ENCODE measurements at places on chromosomes 13 and 19.
A peak's percentile ranks its signal among the peaks of the same experiment; 100 is the strongest.

DNA sequence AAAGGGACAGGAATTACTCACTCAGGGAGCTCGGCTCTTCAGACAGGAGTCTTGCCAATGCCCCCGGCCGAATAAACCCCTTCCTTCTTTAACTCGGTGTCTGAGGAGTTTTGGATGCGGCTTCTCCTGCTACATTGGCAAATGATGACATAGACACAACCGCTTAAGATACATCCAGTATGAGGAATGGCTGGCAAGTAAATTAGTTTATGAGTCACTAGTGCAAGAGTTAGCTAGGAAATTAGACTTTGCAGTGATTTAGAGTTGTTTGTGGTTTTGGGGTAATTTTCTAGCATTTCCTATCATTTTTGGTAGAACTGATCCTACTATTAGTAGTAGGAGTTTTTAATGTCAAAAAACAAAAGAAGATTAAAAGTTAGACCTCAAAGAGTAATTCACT, 166.2 kb downstream of the SLITRK1 start:
- DNase-seq, result no peak

GRCh38 chr13:33394294-33394932, 108.9 kb upstream of the STARD13 start:
- no peak for DNase-seq

DNA sequence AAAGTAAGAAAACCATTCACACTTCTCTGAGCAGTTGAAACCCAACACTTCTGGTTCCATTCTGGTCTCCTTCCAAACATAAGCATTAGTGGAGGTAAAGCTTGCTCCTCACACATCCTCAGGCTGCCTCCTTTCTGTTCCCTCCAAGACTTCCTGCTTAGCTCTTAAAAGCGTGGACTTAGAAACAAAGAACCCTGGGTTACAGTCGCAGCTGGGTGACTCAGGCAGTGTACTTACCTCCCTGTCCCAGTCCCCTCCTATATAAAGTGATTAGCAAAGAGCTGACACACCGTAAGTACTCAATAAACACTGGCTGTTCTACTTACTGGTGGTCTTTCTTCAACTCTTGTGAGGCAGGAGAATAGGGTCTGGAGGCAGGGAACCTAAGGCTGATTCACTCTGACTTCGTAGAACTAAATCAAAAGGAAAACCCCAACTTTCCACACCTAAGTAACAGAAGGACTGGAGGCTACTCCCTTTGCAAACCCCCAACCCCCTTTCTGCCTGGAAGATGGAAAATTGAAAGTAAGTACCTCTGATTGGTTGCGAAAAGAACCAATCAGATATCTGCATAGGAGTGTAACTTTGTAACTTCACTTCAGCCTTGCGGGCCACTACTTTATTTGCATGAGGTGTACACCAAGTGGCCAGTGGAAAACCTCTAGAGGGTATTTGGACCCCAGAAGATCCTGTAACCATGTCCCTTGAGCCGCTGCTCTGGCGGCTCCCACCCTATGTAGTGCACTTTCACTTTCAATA, 165.4 kb downstream of the SUCLA2 start:
- no peak for DNase-seq

DNA sequence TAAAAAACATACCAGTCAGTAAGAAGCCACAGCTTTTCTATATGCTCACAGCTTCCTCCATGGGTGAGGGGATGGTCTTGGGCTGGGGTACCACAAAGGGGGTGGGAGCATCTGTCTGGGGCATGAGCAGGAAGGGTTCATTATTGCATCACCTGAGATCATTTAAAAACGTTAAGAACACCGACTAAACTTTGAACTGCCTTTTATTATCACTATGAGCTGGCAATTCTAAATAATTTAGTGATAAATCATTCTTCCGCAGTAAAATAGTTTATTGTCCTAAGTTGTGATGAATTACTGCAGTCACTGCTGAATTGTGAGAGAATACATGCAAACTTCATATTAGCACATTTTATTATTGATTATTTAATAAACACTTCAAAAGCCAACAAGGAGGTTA, 71.6 kb downstream of the KL start:
- DNase-seq, result no peak

GRCh38 chr13:26558987-26559386, 1.5 kb downstream of the WASF3 start:
- no peak for DNase-seq

- peak; percentile 32 for DNase-seq
Observed at GRCh38 chr13:77026255-77026860, 601 bp downstream of the FBXL3 start.

DNA sequence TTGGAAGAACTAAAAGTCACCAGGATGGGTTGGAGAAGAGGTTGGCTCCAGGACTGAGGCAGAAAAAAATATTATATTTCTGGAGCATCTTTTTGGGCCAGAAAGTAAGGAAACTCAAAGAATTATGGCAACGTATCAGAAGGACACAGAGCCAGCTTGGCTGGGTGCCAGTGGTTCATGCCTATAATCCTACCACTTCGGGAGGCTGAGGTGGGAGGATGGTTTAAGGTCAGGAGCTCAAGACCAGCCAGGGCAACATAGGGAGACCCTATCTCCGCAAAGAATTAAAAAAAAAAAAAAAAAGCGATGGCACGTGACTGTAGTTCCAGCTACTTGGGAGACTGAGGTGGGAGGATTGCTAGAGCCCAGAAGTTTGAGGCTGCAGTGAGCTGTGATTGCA, 108.1 kb downstream of the GADD45B start:
- DNase-seq, result no peak

DNA sequence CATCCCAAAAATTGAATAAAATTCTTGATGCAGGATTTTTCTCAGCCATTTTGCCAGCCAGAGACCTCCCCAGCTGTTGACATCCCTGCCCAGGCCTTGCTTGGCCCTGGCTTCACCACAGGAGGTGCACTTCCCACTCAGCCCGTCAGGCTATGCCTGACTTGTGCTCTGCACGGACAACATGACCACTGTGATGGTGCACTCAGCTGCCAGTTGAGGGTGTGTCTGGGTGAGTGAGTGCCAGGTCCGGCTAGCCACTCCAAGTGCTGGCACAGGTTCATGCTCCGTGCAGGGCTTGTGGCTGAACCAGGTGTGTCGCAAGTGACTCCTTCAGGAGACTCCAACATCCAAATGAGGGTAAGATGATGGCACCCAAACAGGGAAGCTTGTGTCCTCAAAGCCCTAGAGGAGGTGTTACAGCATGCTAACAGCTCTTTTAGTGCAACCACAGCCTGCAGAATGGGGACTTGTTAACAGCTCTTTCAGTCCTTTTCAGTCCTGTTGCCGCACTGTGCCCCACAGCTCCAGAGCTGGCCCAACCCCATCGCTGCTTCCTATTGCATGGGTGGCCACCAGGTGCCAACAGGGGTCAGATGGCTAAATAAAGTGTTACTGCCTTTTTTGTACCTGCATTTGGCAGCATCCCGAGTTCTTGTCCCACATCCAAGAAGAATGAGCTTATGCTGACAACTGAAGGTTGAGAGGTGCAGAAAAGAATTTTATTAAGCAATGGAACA, 380.7 kb downstream of the SLITRK5 start:
- no peak for DNase-seq

DNA sequence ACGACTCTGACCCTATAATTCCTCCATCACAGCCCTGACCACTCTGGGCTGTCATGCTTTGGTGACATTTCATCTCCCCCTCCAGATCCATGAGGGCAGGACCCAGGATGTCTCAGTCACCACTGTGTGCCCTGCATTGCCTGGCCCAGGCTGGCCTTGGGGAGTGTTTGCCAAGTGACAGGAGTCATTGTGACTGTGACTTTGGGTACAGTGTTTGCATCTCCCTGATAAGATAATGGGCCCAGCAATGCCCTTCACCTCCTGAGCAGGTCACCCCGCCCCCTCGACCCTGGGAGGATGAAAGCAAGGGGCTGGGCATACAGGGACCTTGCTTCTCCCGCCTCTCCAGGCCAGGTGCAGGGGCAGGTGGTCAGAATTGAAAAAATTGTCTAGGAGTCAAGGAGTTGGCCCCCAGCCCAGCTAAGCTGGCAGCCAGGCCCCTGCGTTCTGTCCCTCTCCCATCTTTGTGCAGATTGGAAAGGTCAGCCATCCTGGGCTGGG, 5.9 kb upstream of the ATP4A start:
- no peak for DNase-seq

DNA sequence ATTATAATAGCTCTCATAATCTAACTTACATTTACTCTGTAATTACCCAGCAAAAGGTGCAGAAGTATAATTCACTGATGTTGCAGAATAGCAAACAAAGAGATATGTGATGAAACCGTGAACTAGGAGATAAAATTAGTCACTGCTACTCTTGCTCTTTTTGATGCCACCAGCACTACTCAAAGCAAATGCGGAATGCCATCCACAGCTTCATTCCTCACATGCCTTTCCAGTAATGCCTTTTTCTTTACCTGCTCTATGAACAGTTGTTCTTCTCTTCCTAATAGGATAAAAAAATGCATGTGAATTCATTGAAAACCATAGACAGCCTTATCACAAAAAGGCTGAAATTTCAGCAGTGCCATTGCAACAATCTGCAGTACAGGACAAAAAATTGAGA, 1129.5 kb downstream of the DIAPH3 start:
- no peak for DNase-seq

DNA sequence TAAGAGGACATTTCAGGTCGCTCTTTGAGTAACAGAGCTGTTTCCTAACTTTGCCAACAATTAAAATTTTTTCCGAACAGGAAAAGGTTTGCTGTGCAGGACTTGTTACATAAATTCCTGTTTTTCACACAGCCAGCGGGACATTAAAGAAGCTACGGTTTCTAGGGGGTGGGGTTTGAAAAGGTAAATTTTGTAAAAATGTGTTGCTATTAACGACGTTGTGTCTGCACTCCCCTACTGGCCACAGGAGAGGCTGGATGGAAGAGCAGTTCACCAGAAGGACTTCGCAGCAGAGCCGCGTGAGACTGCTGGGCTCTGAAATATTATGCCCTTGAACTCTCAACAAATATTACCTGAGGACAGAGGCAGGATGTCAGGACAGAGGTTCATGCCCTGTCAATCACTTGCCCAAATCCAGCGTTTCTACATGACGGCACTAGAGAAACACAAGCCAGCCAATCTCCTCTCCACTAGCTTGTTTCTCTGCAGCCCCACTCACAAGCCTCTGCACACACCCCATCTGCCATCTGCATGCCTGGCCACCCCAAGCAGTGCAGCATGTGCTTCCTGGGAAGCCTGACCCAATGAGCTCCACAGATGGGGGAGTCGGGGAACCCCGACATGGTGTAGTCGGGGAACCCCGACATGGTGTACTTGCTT, 102.0 kb downstream of the FOXO1 start:
- DNase-seq, result no peak

DNA sequence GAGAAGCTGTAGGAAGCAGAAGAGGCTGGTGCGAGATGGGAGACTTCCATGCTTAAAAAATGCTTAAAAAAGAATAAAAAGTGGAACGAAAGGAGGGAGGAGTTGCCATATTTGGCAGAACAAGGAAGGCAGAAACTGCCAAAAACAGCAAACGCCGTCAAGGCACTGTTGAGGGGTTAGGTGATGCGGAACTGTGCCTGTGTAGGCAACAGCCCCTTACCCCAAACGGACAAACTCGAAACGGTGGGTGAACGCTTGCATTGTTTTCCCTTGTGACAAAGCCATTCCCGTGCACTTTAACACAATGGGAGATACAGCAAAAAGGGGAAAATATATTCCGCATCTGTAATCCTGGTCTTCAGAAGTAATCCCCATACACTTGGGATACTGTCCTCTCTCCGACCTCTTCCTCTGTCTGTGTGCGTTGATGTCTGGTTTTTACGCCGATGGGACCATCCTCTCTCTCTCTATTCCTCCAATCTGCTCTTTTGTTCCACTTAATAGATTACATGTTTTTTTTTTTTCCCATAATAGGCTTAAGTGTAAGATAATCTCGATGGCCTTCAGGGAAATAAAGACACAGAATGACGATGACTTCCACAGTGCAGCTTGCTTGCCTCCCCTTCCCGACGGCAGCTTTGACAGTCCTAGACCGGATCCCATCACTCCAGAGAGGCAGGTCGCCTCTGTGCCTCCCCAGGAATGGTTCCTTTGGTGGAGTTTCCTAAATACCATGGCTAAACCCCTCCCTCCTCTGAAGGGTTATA, 132.7 kb upstream of the RNF113B start:
- DNase-seq, result no peak

GRCh38 chr13:64029343-64030093, 2613.9 kb upstream of the PCDH20 start:
- no peak for DNase-seq

DNA sequence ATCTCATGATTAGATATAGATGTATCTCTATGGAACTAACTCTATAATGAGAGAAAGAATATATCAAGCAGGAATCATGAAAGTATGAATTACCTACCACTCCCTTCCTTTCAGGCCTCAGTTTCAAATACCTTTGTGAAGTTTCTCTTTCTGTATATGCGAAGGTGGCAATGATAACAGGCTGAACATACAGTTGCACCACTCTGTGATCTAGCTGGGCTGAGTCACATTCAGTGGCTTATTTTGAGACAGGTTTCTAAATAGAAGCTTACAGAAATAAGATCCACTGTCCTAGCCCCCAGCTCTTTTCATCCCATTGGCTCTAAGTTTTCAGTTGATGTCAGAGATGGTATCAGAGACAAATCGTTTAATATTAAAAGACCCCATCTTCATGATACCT, 662.0 kb downstream of the SLITRK1 start:
- DNase-seq, result no peak

- no peak for DNase-seq
Observed at GRCh38 chr13:75749407-75749806, 113.3 kb downstream of the LMO7 start.

GRCh38 chr13:97881556-97881955, 71.9 kb upstream of the IPO5 start:
- no peak for DNase-seq

DNA sequence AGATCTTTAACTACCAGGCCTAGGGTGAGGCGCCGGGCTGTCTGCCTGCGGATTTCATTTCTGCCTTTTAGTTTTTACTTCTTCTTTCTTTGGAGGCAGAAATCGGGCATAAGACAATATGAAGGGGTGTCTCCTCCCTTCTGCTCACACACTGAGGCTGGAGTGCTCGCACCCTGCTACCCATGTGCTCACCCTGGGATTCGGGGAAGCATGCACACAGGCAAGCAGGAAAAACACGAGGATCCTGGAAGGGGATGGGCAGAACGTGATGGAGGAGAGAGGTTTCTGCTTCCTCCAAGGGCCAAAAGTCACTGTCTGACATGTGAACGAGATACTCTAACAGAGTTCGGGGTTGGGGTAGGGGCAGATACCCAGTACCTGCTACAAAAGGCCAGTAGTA, 28.4 kb downstream of the ZNF823 start:
- DNase-seq, result no peak

GRCh38 chr13:72204291-72204690, 337.3 kb upstream of the DACH1 start:
- DNase-seq, result no peak

DNA sequence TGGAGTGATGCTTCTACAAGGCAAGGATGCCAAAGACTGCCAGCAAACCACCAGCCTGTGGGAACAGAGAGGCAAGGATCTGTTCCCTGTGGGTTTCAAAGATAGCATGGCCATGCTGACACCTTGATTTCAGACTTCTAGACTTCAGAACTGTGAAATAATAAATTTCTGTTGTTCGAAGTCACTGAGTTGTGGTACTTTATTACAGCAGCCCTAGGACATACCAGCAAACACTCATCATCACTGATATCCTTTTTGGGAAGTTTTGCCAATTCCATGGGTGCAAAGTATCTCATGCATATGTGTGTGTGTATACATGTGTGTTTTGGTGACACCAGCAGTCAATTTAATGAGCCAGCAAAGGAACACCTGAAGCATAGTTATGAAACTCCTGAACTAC, 21.0 kb downstream of the LMO7 start:
- no peak for DNase-seq

All from stimulated activated CD4-positive, alpha-beta T cell treated with anti-CD3 and anti-CD28 coated beads, Interleukin-1b, Interleukin-23, amount 100 ng/mL, for 1 hour (primary cell).